Activated CD8-positive, alpha-beta memory T cell treated with anti-CD3 and anti-CD28 coated beads, Interleukin-2, amount 10 ng/mL, durations not matched to agents 7 days and 5 days (primary cell): ENCODE measurements at places on chromosomes 6 and 20. TPM values are rescaled to one million over a fixed set of nuclear protein-coding genes. Genes with fewer than 3 reads are reported as not detected.

The ARFGEF3 gene
- 0.15 TPM for total RNA-seq

The GTSF1L gene
- total RNA-seq, result 0.28 TPM

The IRF4 gene
- total RNA-seq, result 184 TPM

The HLA-E gene
- total RNA-seq, result 395 TPM

The CST5 gene
- total RNA-seq, result not detected

The PBOV1 gene
- not detected for total RNA-seq

The ROS1 gene
- not detected for total RNA-seq

The KIF25 gene
- not detected for total RNA-seq

The TBX18 gene
- total RNA-seq, result not detected

The EDN3 gene
- total RNA-seq, result not detected

The MOXD1 gene
- total RNA-seq, result not detected

The UST gene
- 1.5 TPM for total RNA-seq

The OXT gene
- total RNA-seq, result not detected

The SUPT3H gene
- 11.7 TPM for total RNA-seq

The TENT5A gene
- total RNA-seq, result 1.5 TPM

The MAP7 gene
- total RNA-seq, result 0.59 TPM

The FNDC11 gene
- total RNA-seq, result 0.35 TPM

The DPPA5 gene
- not detected for total RNA-seq

The IL17A gene
- not detected for total RNA-seq

The ITCH gene
- 51.6 TPM for total RNA-seq

The MAS1L gene
- total RNA-seq, result not detected

The ITPA gene
- total RNA-seq, result 71.7 TPM

The SLPI gene
- not detected for total RNA-seq

The PCK1 gene
- not detected for total RNA-seq

The STMND1 gene
- total RNA-seq, result not detected

The UBD gene
- 1.6 TPM for total RNA-seq

The NRSN2 gene
- total RNA-seq, result 2.9 TPM

The SLC25A27 gene
- total RNA-seq, result 0.12 TPM

The CALHM6 gene
- 3.8 TPM for total RNA-seq

The OR2J3 gene
- total RNA-seq, result not detected

The SEL1L2 gene
- total RNA-seq, result not detected

The IRAK1BP1 gene
- total RNA-seq, result 3.0 TPM

The MEI4 gene
- total RNA-seq, result not detected

The SMLR1 gene
- total RNA-seq, result not detected

The TBXT gene
- not detected for total RNA-seq

The DNAH8 gene
- total RNA-seq, result 0.12 TPM

The FAM217A gene
- not detected for total RNA-seq

The BTNL2 gene
- not detected for total RNA-seq

The SLC22A7 gene
- total RNA-seq, result not detected
